ENCODE measurements at places on chromosomes 5 and 9.

DNA sequence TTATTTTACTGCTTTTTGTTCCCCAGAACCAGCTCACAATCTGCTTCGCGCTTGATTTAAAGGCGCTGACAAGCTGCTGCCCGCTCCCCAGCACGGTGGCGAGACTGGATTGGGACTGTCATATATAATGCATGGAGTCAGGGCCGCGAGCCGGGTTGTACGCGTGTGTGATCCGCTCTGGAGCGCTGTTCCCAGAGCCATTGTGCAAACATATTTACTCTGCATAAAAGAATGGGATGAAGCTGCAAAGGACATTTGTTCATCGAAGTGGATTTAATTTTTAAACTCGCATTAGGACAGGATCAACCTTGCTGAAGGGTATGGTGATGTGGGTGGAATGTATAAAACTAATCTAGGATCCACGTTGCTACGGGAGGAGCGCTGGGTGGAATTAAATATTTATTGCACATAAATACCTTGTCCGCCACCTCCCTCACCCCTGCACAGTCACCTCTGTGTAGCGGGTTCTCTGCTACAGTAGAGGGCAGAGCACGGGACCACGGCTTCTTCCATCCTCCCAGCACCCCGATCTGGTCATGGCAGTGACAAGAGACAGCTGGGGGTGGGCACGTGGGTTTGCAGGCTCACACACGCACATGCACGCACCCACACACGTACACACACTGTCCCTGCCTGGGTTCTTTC lies 18.1 kb upstream of the FCN1 start:
- no peak for DNase-seq

GRCh38 chr5:118533156-118533555 lies 455.2 kb downstream of the DTWD2 start:
- DNase-seq = no peak

DNA sequence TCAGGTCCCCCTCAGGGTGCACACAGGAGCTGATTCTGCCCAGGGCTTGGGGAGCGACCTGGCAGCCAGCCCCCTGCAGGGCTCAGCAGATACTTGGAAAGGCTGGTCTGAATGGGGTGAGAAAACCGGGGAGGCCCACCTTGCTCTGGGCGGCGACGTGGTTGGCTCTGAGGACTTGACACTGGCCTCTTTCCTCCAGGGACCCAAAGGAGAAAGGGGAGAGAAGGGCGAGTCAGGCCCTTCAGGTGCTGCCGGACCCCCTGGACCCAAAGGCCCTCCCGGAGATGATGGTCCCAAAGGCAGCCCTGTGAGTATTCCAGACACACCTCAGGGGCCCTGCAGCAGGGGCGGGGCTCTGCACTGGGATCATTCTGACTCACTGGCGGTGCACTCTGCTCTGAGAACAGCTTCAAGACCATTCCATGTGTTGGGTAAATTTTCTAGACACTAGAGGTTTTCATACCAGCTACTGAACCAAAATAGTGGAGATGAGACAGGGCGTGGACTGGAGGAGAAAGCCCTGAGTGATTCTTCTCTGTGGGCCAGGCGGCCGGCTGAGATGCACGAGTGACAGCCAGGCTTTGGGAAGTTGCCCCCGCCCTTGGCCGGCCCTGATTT lies 65.9 kb upstream of the FCN2 start:
- DNase-seq = peak; percentile 91

GRCh38 chr5:126100767-126101166 lies 322.4 kb upstream of the GRAMD2B start:
- peak; percentile 5 for DNase-seq

- peak; percentile 93 for DNase-seq
Measured at GRCh38 chr5:9348401-9348996, 197.4 kb downstream of the SEMA5A start.

- no peak for DNase-seq
Measured at GRCh38 chr5:156181656-156182055, 145.3 kb upstream of the SGCD start.

- DNase-seq = no peak
Measured at GRCh38 chr9:70127540-70128416, 84.1 kb downstream of the MAMDC2 start.

DNA sequence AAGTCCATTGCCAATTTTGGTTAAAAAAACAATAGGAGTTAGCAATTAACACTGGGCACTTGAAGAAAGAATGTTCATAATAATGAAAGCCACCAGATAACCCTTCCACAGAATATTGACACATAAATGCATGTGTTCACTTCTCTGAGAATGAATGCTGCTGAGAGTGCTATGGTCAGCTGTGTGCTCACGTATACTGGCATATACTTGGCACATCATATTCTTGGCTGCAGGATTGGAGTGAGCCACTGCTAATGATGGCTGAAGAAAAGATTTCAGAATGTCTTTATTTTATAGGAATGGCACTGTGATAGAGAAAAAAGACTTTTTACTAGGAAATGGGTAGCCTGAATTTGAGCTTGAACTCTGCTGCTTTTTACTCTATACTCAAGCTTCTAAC lies 46.0 kb upstream of the SMARCA2 start:
- no peak for DNase-seq

GRCh38 chr5:163496286-163496685 lies 9.1 kb upstream of the MAT2B start:
- peak; percentile 76 for DNase-seq

- DNase-seq = no peak
Measured at GRCh38 chr5:9958914-9959313, 290.8 kb downstream of the ATPSCKMT start.

DNA sequence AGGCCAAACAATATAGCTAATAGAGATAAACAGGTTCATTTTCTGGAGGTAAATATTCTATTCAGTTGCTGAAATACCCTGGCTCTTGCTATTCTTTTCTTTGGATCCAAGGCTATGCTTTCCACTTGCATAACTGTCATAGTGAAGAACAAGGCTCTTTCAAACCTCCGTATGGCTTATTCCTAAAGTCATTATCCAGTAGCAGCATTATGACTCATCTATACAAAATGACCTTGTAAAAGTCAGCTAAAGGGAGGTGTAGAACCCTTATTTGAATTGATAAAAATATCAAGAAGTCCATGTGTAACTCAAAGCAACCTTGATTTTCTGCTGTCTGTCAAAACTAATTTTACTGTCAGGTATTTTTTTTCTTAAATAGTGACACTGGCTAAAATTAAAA lies 447.8 kb downstream of the PLK2 start:
- peak; percentile 4 for DNase-seq

- no peak for DNase-seq
Measured at GRCh38 chr5:142197098-142197497, 88.5 kb downstream of the NDFIP1 start.

GRCh38 chr5:157598350-157598936 lies 22.9 kb upstream of the ADAM19 start:
- DNase-seq = no peak

All from GM23248 (cell line).